ENCODE measurements at places on chromosomes 11 and 22.

DNA sequence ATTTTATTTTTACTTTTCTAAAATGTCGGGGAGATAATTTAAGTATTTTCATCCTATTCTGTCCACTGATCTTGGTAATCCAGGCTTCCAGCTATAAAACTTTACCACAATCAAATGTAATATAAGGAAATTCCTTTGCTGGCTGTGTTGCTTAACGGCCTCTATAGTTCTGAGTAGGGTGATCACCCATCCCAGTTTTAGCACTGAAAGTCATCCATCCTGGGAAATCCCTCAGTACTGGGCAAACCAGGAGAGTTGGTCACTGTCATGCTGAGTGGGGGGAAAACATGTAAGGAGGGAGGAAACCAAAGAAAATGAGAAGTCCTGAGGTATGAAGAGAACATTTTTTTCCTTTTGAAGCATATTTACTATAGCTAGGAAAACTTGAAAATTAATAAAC lies 12.8 kb upstream of the BACE1-AS start:
- DNase-seq, result no peak

DNA sequence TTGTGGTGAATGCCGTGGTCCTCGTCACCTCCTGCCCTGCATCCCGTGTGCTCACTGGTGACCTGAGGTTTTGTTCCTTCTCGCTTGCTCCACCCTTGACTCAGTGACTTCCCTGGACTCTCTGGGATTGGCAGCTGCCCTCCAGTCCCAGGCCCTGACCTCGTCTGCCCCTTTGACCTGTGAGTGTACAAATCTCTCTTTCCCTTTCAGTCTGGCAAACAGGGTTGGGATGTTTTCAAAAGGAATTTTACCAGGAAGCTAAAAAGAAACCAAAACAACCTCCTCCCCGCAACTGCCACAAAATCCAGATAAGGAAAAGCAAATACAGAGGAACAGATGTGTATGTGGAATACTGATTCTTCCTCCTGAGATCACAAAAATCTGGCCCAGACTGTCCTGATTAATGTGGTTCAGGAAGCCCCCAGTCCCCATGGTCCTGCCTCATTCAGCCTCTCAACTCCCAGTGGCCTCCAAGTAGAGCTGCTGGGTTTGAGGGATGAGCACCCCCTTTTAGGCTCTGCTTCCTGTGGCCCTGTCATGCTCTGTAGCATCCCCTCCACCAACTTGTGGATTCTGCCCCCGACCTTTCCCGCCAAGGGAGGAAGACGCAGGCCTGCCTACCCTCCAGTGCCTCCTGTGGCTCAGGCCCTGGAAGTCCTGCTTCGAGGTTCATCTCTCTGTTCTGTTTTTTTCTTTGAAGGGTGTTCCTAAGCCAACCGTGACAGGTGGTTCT lies 15.2 kb downstream of the ROBO4 start:
- no peak for DNase-seq

DNA sequence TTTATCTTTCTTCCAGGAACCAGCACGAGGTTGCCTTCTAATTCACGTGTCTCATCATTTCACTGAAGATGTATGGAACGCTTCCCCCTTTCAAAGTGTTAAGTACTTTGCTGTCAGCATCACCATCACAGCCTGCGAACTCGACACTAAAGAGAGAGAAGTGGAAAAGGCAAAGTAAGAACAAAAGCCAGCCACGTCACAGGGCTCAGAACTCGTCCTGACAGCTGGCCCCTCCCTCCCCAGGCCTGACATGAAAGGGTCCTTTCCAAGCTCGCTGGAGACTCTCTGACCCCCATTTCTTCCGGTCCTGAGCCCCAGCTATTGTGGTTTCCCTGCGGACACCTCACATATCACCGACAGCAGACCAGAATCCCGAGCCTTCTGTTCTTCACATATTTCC lies 177.8 kb upstream of the NTM start:
- no peak for DNase-seq

DNA sequence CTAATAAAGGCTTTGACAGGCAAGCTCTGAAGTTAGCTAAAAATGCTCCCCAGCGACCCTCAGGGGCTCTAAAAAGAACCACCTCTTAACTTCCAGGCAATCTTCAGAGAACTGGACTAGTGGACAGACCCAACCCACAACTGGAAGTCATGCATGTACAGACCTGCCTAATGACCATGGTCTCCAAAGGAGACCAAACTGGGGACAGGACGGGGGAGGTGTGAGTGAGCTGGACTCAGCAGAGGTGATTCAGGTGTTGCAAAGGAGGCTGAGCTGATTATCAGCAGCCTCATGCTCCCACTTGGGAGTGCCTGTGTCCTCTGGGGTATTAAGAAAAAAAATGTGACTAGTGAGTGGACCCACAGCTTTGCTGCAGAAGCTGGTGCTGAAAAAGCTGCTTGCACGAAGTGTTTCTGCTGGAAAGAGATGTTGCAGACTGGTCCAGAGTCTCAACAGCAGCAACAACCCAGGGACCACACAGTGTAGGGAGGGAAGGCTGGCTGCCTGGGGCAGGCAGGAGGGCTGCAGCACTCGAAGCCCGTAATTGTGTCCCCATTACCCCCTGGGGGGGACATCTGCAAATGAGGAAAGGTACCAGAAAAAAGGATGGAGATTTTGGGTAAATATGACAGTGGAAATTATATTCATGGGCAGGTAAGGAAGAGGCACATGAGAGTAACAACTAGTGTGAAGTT lies 35.3 kb downstream of the PITPNB start:
- DNase-seq, result no peak

DNA sequence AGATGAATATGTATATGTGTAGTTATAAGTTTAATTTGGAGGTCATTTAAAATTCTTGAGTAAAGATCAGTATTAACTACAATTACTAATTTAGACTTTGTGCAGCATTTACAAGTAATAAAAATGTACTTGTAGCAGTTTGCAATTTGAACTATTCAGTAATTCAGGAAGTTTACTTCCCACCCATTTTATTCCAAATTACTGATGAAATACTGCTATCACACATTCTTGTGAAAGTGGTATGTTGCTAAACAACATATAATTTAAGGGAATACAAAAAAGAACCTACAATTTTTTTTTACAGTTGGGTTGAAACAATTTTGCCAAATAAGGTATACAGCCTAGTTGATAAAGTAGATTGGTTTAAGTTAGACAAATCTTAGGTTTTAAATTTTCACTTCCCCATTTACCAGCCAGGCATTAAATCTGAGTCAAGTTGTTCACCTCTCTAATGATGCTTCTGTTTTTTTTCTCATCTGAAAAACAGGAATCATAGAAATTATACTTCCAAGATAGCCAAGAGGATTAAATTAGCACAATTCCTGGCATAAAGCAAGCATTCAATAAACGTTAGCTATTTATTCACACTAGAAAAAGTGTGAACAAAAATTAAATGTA lies 45.3 kb downstream of the ZBTB44 start:
- no peak for DNase-seq

DNA sequence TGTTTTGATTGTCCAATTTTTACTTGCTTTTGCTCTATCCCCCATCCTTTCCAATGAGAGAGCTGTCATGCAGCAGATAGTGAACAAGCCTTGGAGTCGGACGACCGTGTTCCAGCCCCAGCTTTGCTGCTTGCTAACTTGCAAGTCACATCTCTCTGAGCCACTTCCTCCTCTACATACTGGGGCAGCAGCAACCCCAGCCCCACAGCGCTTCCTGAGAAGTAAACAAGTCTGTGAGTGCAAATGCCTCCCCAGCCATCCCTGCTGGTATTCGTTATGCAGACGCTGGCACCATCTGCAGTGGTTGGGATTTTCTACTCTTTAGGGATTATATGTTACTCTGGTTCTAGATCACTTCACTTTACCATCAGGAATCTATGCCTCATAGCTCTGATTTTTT lies 35.0 kb downstream of the TPBGL start:
- no peak for DNase-seq

GRCh38 chr22:24392218-24392931 lies 35.0 kb upstream of the ADORA2A start:
- DNase-seq, result no peak

DNA sequence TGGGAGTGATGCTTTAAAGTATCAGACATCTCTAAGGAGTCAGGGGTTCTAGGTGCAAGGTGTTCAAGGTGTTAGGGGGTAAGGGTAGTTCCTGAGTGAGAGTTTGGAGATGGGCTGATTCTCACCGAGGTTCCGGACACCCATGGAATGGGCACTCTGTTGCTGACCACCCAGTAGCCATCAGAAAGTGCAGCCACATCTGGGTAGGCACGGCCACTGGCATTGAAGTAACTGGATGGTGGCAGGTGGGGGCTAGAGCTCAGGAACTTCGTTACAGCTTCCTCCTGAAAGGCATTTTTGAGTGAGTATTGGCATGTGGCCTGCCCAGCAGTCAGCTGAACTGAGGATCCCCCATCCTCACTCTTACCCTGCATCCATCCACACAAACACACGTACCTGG lies 3.0 kb upstream of the TAF10 start:
- no peak for DNase-seq

DNA sequence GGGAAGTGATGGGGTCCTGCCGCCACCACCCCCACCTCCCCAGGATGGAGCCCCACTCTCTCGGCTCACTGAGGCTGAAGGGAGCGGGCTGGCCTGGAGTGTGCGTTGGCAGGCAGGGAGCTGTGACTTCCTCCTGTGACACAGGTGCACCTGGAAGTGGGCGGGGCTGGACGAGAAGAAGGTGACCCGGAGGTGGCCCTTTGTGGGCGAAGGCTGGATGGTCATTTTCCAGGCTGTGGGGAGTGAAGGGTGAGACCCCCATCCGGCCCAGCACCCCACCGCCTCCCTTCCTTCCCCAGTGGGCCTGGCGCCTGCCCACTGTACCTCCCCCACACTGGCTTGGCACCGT lies 15.3 kb downstream of the IL17REL start:
- DNase-seq, result no peak

GRCh38 chr11:3224401-3225057 lies 5.9 kb upstream of the MRGPRG start:
- DNase-seq, result no peak

DNA sequence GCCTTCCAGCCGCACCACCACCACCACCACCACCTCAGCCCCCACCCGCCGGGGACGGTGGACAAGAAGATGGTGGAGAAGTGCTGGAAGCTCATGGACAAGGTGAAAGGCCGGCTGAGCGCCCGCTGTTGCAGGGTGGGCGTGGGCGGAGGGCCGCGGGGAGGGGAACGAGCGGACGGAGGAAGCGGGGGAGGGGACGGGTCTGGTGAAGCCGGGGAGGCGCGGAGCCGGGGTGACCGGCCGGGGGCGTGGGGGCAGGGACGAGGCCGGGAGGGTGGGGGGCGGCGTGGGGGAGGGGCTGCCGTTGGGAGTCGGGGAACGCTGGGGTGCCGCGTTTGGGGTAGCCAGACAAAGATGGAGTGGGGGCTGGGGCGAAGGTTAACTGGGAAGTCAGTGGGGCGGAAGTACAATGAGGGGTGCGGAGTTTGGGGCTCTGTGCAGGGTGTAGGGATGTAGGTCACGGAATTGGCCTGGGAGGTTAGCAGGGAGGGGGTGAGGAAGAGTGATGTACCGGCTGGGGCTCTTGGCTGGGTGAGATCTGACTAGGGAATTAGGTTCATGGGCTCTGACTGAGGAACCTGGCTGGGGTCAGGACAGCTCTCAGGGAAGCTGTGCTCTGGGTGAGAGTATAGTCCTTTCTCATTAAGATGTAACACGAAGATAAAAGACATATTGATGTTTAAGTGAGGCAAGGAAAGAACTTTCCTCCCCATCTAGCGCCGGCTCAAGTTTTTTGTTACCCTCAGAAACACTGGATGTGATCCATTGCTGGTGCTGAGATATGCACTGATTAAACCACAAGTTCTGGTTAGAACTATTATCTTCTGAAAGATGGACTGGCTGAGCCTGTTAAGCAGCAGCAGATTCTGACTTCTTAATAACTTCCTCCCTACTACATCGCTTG lies 624 bp downstream of the CBL start:
- no peak for DNase-seq

DNA sequence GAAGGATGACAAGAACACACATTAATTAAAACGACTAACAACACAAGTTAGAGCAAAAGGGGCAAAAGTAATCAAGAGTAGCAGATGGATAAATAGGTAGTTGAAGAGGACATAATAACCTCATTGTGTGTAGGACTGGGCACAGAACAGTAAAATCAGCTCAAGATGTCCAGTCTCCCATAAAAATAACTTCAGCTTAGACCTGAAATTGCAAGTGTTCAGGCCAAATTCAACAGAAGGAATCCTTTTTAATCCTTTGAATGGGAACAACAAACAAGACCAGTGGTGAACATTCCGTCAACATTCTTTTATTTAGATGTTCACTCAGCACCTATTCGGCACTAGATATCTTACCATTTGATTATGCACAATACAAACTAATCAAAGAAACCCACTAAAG lies 4.4 kb downstream of the MTMR2 start:
- no peak for DNase-seq

- peak; percentile 81 for DNase-seq
Observed at GRCh38 chr11:117547195-117547850, 219.7 kb downstream of the CEP164 start.

GRCh38 chr11:66418168-66418985 lies 2.5 kb upstream of the NPAS4 start:
- DNase-seq, result peak; percentile 51

DNA sequence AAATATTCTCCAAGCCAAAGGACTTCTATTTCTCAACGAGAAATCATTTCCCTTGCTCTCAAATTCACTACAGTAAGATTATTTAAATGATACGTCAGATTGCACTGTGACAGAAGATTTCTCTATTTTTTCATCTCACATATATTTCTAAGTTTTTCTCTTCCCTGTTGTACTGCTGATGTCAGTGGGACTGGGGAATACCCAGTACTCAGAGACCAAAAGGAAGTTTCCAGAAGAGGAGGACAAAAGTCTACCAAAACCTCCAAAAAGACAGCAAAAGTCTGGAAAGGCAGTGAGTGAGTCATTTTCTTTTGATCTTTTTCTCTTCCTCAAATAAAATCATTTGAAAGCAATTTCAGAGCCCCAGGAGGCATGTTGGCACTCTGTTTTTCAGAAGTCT lies 149.8 kb upstream of the PITPNB start:
- no peak for DNase-seq

GRCh38 chr11:48538991-48539390 lies 50.4 kb downstream of the OR4A47 start:
- DNase-seq, result no peak

DNA sequence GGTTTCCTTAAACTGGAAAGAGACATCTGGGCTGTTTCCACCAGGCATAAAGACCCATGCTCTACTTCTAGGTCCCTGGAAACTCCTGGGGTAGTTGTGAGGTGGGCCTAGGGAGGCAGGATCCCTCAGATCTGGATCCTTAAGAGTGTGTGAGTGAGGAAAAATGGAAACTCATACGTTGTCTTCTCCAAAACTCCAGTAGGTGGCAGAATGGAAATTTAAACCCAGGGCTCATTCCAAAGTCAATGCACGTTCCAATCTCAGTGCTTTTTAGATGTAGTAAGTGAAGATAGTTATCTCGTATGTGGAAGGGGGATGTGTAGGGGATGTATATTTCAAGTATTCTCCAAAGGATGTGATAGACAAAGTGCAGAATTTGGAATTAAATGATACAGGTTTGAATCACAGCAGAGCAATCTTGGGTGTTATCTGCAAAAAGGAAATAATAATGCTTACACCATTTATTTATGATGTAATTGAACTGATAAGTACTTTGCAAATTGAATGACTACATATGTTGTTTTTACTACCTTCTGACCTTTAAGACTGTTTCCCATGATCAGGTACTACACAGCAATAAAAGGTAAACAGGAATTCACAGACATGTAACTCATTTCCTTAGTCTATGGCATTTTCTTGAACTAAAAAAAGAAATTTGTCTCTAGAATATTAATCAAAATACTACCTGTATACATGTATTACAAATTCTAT lies 13.1 kb upstream of the MMP1 start:
- DNase-seq, result no peak

- no peak for DNase-seq
Observed at GRCh38 chr11:15289723-15290122, 175.0 kb downstream of the INSC start.

Measured in NCI-H1436 (cell line).